Stimulated activated CD4-positive, alpha-beta T cell treated with anti-CD3 and anti-CD28 coated beads, TNF-alpha, amount 100 ng/mL, for 1 hour (primary cell): ENCODE measurements at places on chromosomes 6 and 20.

DNA sequence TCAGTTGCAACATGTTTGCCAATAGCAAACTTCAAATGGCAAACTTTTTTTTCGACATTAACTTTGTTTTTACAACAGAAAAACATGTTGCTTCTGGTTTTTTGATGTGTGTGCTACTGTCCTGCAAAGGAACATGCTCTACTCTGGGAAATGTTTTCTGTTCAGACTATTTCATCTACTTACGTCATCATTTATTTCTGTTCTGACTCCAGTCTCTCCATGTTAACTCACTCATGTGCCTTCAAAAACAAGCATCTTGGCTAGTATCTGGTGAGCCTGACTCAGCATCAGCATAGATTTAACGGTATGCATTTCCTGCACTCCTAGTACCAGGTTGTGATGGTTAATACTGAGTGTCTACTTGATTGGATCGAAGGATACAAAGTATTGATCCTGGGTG lies 36.1 kb upstream of the MAP7 start:
- DNase-seq, result no peak

GRCh38 chr6:157014871-157015270 lies 237.7 kb downstream of the ARID1B start:
- DNase-seq, result no peak

GRCh38 chr6:164296411-164296810 lies 881.9 kb downstream of the QKI start:
- DNase-seq, result no peak

GRCh38 chr6:84136364-84137050 lies 90.9 kb downstream of the CEP162 start:
- DNase-seq, result no peak
